ENCODE measurements at places on chromosomes 2 and 18.
A peak's percentile ranks its signal among the peaks of the same experiment; 100 is the strongest.

GRCh38 chr2:119723784-119724467 lies 35.8 kb upstream of the PTPN4 start:
- peak; percentile 19 for DNase-seq

DNA sequence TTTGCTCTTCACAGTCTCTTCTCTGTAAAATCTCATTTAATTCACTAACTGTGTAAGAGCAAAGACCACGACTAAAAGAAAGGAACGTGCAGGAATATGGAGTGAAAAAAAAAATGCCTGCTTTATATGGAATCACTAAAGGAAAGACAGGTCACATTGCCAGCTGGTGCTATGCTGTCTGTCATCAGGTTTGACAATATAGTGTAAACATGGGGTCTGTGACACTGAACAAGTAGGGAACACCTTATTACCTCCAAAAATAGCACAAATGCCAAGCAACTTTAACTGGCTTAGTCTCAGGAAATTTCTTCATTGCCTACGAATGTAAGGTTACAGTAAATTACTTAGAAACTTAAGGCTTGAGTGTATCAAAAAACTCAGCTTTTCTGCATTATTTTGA lies 364.5 kb upstream of the LINC00305 start:
- no peak for DNase-seq

DNA sequence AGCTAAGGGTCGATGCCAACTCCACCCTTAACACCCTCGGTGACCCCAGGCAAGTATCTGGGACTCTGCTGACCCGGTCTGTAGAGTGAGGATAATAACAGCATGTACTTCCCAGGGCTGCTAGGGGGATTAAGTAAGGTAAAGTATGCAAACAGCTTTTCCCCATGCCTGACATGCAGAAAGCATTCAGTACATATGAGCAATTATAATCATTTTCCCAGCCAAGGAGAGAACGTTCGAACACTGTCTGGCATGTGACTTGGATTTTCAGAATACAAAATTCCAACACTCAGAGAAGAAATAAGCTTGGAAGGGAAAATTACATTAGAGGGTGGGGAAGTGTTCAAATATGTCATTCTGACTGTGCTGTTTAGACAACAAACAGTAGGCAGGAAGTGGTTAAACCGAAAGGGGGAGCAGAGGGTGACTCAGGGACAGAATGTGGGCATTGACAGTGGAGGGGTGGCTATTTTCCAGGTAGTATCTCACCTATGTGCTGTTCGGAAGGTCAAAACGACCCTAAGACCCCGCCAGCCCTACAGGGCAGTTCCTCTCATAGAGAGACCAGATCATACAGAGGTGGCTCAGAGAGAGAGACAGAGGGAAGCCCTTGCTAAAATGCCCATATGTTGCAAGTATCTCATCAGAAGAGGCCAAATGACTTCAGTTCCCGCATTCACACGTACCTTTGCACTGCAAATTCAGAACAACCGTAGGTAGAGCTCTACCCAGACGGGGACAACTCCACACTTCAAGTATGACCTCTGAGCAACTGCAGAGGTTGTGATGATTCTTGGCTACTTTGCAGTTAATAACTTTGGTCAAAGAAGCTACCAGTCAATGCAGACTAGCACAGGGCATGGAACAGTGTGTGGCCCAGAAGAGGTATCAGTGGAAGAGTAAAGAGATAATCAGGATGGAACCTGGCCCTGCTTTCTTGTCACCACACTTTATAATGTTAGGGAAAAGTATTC lies 14.8 kb downstream of the ASPRV1 start:
- peak; percentile 32 for DNase-seq

- peak; percentile 61 for DNase-seq
Observed at GRCh38 chr18:3450012-3450798, at the start of gene TGIF1. Gene TGIF1, plus strand, starts transcription at chr18:3450172. Its CDS starts 318 bp downstream, at chr18:3450490.

DNA sequence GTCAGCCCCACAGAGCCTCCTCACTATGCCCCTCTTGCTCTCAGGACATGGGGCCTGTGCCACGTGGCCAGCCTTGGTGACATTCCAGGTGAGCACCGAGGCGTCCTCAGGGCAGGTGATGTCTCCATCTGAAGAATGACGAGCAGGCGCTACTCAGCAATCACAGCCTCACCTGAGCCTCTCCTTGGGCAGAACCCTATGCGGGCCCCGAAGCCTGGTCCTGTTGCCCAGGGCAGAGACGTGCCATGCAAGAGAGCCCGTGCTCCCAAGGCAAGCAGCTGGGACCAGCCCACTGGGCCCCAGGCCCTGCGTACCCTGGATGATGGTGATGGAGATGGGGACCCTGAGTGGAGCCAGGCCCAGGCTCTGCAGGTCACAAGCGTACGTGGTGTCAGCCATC lies 32.5 kb upstream of the SELENOI start:
- DNase-seq: no peak

DNA sequence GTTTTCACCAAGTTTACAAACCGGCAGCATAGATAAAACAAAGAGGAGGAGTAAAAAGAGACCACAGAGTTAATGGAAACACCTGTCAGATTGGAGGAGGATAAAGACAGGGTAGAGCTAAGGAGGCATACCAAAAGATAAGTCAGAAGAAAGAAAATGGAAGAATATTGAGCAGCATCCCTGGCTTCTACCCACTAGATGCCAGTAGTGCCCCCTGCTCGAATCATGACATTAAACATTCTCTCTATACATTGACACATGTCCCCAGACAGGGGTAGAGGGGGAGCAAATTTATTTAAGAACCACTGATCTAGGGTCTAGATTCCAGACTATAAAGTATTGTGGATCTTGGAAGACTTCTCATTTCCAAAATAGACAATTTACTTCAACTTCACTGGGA lies 159.8 kb upstream of the ETAA1 start:
- DNase-seq: no peak

DNA sequence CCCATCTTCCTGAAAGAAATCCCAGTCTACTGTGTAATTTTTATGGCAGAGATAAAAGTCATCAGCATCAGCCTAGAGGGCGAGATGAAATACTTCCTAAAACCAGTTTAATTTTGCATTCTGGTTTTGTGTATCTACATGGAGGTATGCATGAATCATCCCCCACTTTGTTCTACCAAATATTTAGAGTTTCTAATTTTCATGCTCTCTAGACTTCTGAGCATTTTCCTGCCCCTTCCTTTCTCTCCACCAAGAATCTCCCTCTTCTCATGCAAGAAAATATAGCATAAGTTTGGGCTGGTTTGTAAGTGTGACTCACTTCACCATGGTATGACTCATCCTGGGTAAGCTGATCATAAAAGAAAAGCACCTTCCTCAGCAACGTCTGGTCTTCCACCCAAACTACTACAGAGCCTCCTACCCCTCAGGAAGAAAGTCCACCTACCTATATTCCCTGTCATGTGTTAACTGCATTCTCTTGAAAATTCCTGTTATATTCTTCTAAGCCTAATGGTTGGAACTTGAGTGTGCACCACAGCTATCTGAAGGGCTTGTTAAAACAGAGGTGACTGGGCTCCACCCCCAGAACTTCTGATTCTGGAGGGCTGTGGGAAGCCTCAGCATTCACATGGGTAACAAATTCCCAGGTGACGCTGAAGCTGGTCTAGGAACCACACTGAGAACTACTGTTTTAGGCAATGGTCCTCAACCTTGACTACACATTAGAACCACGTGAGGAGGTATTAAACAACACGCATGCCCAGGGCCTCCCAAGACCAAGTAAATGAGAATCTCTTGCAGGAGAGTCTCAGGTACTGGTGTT lies 37.4 kb upstream of the RAPGEF4 start:
- DNase-seq: peak; percentile 56

DNA sequence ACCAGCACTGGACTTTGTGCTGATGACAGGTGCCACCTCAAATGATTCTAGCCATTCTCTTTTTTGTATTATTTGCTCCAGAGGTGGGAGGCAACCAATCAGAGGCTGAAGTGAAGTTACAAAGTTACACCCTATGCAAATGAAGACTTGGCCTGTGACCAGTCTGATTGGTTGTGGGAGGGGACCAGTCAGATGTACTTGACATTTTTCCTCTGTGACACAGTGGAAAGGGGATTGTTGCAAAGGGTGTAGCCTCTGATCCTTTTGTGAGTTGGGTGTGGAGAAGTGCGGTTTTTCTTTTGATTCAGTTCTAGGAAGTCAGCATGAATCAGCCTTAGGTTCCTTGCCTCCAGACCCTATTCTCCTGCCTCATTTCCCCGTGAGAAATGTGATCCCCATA lies 244.0 kb downstream of the ARL6IP6 start:
- no peak for DNase-seq

- no peak for DNase-seq
Observed at GRCh38 chr2:121903037-121903689, 147.7 kb downstream of the TSN start.

- DNase-seq: no peak
Observed at GRCh38 chr2:149483004-149483605, 104.5 kb downstream of the MMADHC start.

DNA sequence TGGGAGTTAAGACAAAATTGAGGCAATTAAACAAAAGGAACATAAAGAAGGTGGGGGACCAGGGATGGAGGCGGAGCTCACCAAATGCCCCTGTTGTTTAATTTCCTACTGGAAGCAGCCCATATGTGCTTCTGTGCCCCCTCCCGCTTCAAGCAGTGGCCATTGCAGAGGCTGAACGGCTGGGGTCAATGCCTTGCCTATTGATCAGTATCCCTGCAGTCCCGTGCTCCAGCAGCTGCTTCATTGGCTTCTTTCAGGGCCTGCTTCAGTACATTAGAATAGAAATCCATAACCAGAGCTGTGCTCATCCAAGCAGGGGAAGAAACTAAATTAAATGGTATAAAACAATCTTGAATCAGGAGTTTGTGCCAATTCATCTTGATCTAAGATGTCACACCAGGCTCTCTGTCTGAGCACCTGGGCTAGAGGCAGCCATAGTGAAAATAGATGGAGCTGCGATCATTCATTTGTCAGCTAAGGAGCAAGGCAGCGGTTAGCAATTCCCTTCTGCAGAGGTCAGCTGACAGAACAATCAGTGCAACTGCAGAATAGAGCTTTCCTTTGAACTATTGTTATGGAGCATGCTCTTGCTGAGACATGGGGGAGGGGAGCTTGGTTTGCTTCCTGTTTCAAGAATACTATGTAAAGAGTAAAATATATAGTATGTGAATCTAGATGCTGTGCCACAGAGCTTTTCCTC lies 222.4 kb downstream of the WDR7 start:
- DNase-seq: peak; percentile 42

DNA sequence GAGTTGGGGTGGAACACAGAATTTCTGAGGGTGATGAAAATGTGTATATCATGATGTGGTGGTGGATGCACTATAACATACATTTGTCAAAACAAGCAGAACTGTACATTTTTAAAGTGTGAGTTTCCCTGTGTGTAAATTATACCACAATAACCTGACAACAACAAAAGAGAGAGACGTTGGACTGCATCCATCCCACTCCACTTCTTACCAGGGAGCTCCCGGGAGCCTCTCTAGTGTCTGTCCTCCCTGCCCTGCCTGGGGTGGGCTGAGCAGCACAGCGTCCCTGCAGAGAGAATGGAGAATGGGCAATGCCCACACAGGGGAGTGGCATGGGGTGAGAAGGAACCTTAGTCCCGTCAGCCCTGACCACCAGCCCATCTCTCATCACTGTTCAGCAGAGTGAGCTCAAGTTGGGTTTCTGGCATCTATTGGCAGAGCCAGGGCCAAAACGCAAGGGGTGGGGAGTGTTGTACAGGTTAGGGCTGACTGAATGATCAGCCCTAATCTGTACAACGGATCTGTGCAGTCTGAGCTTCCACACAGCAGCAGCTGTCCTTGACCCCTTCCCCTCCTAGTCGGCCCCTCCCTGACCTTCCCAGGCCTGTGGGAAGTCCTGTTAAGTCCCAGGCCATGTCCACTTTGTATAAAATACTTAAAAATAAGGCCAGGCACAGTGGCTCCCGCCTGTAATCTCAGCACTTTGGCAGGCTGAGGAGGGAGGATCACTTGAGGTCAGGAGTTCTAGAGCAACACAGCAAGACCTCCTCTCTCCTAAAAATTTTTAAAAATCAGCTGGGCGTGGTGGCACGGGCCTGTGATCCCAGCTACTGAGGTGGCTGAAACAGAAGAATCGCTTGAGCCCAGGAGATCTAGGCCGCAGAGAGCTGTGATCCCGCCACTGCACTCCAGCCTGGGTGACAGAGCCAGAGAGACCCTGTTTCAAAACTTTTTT lies 3.3 kb upstream of the PROC start:
- no peak for DNase-seq

DNA sequence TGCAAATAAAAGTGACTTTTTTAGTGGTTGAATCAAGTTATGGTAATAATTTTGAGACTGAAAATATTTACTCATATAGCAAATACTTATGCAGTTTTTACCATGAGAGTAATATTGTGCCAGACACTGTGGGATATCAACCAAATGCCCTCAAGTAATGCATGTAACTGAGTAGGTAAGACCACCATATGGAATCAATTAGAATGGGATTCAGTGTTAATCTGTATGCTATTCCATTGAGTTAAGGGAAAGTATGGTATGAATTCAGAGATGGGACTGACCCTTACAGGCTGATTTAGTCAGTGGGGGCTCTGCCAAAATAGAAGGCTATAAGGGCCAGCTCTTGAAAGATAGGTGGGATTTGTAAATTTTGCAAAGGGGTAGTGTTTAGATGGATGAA lies 131.6 kb downstream of the CCDC85A start:
- DNase-seq: no peak

GRCh38 chr2:32423536-32423935 lies 66.7 kb downstream of the BIRC6 start:
- no peak for DNase-seq

DNA sequence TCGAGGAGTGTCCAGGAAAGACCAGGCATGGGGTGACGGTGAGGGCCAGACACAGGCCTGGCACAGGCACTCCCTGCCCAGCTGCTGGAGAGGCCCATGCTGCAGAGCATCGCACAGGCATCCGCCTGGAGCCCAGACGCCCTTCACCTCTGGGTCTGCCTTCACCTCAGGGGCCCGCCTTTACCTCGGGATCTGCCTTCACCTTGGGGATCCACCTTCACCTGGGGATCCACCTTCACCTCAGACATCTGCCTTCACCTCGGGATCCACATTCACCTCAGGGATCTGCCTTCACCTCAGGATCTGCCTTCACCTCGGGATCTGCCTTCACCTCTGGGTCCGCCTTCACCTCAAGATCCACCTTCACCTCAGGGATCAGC lies 7.7 kb downstream of the KIF1A start:
- no peak for DNase-seq

GRCh38 chr2:235026649-235027557 lies 75.1 kb downstream of the SH3BP4 start:
- DNase-seq: no peak

DNA sequence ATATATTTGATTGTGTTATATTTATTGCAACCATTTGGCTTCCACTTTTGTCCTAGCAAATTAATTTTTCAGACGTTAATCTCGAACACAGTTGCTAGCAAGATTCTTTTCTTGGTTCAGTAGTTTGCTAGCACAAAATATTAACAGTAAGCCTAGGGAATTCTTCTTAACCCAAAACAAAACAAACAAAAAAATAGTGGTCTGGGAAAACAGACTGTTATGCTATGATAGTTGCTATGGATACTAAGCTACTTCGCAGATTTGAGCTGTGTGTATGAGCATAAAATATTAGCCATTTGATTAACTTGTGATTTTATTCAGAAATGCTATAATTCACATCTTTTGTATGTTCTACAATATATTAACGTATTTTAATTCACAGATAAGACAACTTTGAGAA lies 541.5 kb upstream of the NETO1 start:
- no peak for DNase-seq

Data from foreskin melanocyte (primary cell).